ENCODE measurements at places on chromosomes 5 and 9. TPM values are rescaled to one million over a fixed set of nuclear protein-coding genes. Genes with fewer than 3 reads are reported as not detected.

DNA sequence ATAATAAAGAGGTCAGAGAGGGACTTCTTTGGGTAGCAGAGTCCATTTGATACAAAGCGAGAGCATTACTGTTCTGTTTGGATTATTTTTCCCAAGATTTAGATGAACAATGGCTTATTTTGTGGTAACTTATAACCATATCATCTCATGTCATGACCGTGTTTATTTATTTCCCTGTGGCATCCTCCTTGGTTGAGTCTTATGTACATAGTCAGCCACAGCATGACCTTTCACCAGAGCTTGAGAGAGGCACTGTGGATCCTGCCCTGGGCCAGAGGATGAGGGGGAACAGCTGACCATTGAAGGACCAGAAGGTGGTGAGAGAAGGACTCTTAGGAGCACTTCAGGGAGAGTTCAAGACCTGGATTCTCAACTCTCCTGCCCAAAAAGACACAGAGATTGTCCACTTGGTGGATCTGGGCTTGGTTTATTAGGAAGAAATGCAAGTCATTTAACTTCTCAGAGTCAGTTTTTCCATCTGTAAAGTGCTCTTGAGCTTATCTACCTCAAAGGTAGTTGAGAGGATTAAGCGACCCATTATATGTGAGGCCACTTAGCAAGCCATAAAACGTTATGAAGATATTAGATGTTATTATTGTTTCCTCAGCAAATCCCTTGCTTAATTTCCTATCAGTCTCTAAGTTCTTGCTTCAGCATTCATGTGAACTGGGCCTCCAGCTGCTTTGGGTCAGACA lies 51.4 kb downstream of the PPIC start:
- H3K27me3 ChIP-seq: no peaks in the 10 kb centered on the region
- DNase-seq: no peak
- H3K36me3 ChIP-seq: no peaks in the 10 kb centered on the region

DNA sequence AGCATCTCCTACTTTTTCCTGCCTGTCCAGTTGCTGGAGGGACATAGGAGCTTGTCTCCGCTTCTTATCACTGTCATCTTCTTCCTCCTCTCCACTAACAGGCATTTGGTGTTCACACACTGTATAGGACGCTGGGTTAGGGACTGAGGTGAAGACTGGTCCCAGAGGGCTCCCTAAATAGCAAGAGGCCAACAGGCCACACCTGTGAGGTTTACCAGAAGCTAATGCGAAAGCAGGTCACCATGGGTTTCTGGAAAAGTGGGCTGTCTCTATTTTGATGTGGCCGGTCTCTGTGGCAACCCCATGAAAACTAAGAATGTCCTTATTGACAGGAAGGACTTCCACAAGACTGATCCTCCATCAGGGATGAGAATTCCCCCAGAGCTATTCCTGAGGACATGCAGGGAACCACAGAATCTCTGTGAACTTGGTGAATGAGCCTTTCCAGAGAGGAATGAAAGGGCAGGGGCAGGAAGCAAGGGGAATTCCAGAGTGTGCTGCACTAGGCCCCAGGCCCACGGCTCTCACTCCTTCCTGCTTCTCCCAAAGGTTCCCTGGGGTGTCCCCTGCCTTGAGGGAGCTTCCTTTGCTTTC lies 61.7 kb downstream of the DAP start:
- no peak overlapping the region for H3K4me3 ChIP-seq
- no peak overlapping the region for H3K27ac ChIP-seq
- peaks cover 34% of the 10 kb centered on the region for H3K4me1 ChIP-seq
- DNase-seq: no peak

DNA sequence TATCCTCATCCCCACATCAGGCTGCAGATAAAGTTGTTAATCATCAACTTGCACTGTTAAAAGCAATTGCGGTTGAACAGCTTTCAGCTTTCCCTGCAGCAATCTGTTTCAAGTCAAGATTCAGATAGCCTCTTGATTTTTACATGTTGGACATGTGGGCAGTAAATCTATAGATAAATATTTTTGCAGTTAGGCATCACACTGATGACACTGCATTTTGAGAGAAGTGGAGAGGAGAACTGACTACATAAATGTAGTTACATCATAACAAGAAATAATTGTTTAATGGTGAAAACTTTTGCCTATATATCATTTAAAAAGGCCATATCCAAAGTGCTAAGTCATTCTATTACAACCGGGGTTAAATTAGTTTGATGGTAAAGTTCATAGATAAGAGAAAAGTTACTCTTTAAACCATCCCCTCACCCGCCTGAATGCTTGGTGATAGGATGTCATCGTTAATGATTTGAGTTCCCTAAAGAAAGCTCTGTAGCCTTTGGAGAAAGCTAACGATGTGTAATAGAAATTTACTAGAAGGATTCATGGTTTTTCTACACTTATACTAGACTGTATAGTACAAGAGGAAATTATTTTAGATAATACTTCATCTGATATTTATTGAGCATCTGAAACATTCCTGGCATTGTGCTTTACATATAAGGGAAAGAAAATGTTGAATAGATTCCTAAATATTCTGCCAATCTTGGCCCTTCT lies 30.8 kb upstream of the ALDH1A1 start:
- no peak for DNase-seq
- H3K36me3 ChIP-seq: no peaks in the 10 kb centered on the region
- no peak overlapping the region for H3K27ac ChIP-seq
- H3K27me3 ChIP-seq: no peaks in the 10 kb centered on the region

- no peaks in the 10 kb centered on the region for H3K4me1 ChIP-seq
- no peaks in the 10 kb centered on the region for H3K36me3 ChIP-seq
- no peak overlapping the region for H3K4me3 ChIP-seq
- no peak for DNase-seq
Measured at GRCh38 chr5:2863675-2864433, 112.4 kb upstream of the IRX2 start.

GRCh38 chr5:672329-673160 lies 20.6 kb downstream of the TPPP start:
- H3K36me3 ChIP-seq: peaks cover under 1% of the 10 kb centered on the region
- H3K27ac ChIP-seq: peak overlapping the region; percentile 68
- peaks cover 35% of the 10 kb centered on the region for H3K4me1 ChIP-seq
- no peaks in the 10 kb centered on the region for H3K27me3 ChIP-seq
- peak overlapping the region; percentile 19 for H3K4me3 ChIP-seq

- H3K4me1 ChIP-seq: no peaks in the 10 kb centered on the region
- no peak for DNase-seq
- peaks cover 24% of the 10 kb centered on the region for H3K36me3 ChIP-seq
- no peak overlapping the region for H3K27ac ChIP-seq
- H3K4me3 ChIP-seq: no peak overlapping the region
Measured at GRCh38 chr5:61496446-61496845, 164.4 kb downstream of the ZSWIM6 start.

DNA sequence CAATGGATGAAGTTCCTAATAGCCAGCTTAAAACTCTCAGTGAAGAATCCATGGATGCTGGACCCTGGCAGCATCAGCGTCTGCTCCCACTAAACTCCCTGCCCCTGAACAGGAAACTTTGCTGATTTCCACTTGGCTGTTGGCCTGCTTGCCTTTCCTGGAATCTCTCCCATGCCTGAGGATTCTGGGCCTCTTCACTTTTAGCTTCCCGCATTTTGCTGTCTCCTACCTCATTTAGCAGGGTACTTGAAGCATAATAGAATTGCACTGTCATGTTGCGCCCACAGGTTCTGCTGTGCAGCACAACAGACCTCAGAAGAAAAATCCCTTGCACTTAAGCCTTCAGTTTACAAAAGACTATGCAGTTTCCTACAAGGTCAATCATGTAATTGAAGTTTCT lies 127.6 kb downstream of the DROSHA start:
- no peaks in the 10 kb centered on the region for H3K4me1 ChIP-seq
- H3K4me3 ChIP-seq: no peak overlapping the region
- DNase-seq: no peak

The FBP1 gene
- total RNA-seq: 527 TPM

The QRFP gene
- not detected for total RNA-seq

The GFI1B gene
- 1.1 TPM for total RNA-seq

The SLC45A2 gene
- not detected for total RNA-seq

The CLIC3 gene
- total RNA-seq: 49.3 TPM

The SHROOM1 gene
- total RNA-seq: 17.3 TPM
